ENCODE measurements at places on chromosomes 11 and 22. TPM values are rescaled to one million over a fixed set of nuclear protein-coding genes. Genes with fewer than 3 reads are reported as not detected.

GRCh38 chr11:2892967-2893528 is 7.5 kb upstream of the CDKN1C start:
- no peaks in the 10 kb centered on the region for H3K27me3 ChIP-seq
- peak overlapping the region; percentile 76 for H3K27ac ChIP-seq
- H3K4me3 ChIP-seq = no peak overlapping the region

- H3K4me3 ChIP-seq = no peak overlapping the region
- no peak for DNase-seq
- H3K27me3 ChIP-seq = no peaks in the 10 kb centered on the region
Measured at GRCh38 chr11:5671831-5672230, 13.0 kb downstream of the TRIM5 start.

Gene PTGDR2
- total RNA-seq = 0.11 TPM

Gene SLC22A6
- not detected for total RNA-seq

Gene WDR74
- 33.5 TPM for total RNA-seq

All from thyroid gland (tissue), 4 donors.